ENCODE measurements at places on chromosomes 7 and 10.

DNA sequence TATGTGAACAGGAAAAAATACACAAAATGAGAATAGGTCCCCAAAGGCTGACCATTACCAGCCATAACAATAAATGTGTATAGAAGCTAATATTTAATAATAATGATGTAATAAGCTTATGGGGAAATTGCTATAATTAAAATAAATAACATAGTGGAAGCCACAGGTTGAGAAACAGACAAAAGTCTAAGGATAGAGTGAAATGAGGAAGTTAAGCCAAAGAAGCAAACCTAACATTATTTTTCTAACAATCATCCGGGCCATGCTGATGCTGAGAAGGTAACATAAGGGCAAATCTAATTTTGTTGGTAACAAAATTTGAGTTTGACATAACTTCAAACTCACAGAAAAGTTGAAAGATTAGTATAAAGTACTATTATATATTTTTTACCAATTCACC is 115.9 kb downstream of the MICU1 start:
- no peak for DNase-seq

- peak; percentile 90 for DNase-seq
These were observed 694 bp downstream of the COL1A2 start for GRCh38 chr7:94395141-94396036.

- peak; percentile 68 for DNase-seq
These were observed 25.8 kb upstream of the SH2B2 start for GRCh38 chr7:102260856-102261255.

DNA sequence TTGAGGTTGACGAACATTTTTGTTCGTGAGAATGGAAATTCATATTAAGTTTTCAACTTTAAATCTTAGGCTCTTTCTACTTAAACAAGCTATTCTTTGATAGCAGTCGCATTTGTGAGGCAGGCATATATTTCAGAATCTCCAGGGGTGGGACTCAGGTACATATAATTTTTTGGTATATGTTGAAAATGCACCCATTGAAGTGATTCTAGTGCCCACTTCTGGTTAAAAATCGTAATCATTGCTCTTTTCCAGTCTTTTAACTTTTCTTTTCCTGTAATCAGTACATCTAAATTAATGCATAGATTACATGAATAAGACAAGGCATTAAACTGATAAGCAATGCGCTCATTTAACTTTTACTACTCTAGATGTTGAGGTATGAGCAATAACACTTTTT is 67.8 kb downstream of the ZNRF2 start:
- DNase-seq, result no peak

GRCh38 chr10:24425151-24425550 is 216.2 kb downstream of the KIAA1217 start:
- no peak for DNase-seq

Measured in IMR-90 (cell line).